T-helper 2 cell (primary cell): ENCODE measurements at places on chromosomes 7 and 10.
A peak's percentile ranks its signal among the peaks of the same experiment; 100 is the strongest.

DNA sequence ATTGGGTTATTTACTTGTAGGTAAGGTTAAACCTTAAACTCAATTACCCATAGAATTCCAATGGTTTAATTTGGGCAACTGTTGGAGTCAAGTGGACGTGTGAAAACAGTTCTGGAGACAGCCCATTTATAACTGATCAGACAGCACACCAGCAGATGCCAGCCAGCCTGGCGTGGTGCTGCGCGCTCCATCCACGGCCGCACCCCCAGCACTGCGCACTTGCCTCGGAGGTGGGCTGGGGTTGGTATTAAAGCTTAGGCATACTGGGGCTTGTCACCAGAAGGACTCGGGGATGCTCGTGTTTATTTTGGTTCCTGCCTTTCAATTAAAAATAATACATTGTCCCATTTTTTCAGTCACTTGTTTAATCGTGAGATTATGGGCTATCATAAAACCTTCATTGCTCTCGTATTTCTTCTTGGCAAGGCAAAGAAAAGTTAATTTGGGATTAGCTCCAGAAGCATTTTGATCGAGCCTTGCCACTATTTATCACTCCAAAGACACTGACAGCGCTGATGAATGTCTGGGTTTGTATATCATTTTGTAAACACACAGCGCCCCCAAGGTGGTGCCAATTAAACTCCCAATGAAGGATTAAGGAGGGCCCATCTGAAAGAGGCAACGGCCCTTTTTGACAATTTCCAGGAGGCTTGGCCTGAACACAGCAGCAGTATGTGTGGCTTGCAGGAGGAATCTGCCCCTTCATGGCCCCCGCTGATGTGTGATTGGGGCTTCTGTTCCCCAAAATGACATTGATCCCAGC lies 204.5 kb upstream of the CXCL12 start:
- no peak for DNase-seq

DNA sequence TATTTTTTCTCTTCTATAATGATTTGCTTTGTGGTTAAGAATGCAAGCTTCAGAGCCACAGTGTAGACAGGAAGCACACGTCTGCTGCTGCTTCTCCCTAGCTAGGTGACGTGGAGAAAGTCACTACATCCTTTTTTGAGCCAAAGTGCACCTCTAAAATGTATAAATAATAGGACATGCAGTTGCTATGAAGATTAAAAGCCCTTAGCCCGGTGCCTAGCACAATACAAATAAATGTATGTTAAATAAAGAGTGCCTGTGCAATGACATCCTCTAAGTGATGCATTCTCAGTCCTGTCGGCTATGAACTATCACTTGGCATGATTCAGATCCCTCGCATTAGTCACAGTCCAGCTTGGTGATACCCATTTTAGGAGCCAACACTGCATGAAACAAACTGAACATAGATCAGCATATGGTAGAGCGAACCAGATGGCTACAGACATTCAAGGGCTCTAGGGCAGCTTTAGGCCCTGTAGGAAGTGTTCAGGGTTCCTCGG lies 4.8 kb upstream of the TRDMT1 start:
- DNase-seq: peak; percentile 91

DNA sequence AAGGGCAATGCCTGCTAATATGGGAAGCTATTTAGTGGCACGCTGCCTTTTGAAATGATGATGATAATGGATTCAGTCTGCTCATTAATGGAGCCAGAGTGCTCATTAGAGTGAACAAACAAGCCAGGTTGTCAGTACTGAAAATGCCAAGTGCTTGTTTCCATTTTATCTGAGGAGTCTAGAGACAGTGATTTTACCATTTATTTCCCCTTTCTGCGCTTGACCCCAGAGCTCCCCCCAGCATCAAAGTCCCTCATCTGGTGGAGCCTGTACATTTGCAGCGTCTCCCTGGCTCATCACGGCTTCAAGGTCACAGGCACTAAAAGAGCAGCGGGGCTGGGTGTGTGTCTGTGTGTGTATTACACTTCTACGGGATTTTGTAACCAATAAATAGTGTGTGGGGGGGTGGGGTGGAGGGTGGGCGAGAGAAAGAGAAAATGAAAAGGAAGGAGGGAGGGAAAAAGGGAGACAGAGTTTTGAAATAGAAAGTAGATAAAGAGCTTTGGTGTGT lies 553.8 kb downstream of the TFEC start:
- no peak for DNase-seq

- no peak for DNase-seq
These were observed 220.6 kb downstream of the ANK3 start for GRCh38 chr10:60169111-60169510.

DNA sequence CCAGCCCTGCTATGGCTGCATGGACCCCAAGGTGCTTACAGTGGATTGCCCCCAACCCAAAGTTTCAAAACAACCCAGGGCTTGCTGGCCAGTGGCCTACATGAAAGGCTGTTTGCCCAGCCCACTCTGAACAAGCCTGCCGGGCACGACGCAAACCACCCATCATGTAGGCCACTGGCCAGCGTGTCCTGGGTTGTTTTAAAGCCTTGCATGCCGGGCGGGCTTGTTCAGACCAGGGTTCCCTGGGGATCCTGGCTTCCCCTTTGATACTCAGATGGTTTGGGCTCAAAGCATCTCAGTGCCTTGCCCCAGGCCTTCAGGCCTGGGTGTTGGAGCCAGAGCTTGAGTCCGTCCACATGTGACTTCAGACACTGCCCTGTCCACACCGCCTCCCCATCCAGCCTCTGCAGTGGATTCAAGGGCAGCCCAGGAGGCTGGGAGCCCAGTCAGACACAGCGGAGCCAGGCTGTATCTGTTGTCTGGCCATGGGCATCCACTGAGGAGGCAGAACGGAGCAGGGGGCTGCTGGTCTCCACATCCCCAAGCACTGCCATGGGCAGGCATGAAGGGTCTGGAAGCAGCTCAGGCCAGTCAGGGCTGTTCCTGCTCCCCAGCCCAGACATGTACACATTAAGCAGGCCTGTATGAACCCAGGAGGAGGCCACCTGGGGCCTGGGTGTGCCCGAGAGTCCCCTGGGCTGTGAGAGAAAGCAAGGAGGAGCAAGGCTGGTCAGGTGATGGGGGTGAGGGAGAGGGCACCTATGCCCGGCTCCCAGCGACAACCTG lies 4.0 kb upstream of the ADIRF start:
- DNase-seq: no peak

DNA sequence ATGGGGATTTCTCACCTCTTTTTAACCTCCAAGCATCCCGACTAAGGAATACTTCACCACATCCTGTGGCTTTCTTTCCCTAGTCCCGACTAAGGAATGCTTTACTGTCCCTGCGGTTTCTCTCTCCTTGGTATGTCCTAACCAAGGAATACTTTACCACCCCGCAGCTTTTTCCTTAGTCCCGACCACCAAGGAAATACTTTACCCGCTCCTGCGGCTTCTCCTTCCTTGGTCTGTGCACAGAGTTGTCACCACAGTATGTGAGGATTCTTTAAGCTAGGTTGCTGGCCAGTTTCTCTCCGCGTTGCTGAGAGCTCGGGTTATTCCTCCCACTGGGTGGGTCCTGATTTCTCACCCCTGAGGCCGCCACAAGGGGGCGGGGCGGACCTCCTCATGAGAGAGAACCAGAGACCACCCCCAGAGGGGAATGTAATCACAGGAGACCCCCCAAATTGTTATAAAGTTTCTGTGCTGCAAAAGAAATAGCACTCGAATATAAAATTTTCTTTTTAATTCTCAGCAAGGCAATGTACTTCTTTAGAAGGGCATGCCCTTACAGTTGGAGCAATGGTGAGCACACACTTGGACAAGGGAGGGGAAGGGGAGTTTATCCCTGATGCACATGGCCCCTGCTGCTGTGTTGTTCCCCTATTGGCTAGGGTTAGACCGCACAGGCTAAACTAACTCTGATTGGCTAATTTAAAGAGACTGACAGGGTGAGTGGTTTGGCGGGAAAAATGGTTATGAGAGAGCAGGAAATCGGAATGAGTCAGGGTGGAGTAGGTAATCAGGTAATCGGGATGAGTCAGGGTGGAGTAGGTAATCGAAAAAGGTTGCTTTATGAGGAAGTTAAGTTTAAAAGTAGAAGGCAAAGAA lies 12.8 kb downstream of the SUGCT start:
- DNase-seq: no peak

DNA sequence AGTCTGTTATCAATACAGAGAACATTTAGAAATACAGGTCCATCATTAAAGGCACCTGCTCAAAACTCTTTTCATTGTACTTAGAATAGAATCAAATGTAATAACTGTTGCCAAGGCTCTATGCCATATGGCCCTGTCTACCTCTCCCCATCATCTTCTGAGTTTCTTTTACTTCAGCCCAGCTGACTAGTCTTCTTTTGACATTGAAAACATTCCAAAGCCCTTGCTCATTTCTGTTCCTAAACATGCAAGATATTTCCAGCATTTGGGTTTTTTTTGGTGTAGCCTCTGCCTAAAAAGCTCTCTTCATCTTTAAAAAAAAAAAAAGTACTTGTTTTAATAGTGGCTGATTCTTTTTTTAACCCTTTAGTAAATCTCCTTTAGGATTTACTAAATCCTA lies 165.5 kb upstream of the SMIM30 start:
- DNase-seq: no peak

DNA sequence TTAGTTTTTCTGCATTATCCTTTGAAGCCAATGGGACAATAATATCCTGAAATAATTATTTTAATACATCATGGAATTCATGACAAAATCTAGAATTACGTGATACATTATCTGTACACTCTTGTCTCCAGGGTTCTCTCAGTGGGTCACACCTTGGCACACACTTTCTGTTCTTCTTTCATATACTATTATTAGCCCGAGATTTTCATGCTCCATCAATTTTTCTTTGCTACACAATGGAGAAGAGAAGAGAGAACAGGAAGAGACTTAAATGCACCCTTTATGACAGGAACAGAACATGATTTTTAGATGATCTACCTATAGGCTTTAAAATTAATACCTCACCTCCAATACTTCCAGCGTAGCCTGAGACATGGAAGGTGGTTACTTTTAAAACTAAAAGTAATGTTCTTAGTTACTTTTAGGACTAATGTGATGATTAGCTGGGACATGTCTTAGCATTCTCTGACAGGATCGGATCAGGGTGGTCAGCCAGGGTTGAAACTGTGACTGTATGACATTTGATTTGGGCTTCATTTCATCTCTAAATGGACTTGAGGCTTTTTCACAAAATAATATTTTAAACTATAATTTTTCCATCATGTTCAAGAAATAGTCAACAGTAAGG lies 148.2 kb upstream of the WNT16 start:
- no peak for DNase-seq

GRCh38 chr10:28298951-28299350 lies 3.9 kb downstream of the MPP7 start:
- DNase-seq: no peak

DNA sequence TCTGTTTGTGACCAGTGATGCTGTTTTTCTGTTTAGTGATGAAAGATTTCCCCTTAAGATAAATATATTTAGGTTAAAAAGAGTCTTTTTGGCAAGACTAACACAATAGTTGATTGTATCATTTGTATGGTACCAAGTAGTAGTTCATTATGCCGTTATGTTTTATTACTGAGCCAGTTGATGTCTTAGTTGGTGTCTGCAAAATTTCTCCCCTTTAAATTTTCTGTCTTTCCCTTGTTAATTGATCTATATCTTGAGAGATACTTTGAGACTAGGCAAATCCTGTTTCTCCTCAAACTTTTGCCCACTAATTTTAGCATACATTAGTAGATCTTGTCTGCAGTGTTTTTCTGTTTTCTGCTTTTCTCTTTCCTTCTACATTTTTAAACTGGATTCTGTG lies 21.7 kb downstream of the UBE3C start:
- DNase-seq: no peak

- DNase-seq: no peak
These were observed 138.6 kb downstream of the RGS10 start for GRCh38 chr10:119403921-119404320.

DNA sequence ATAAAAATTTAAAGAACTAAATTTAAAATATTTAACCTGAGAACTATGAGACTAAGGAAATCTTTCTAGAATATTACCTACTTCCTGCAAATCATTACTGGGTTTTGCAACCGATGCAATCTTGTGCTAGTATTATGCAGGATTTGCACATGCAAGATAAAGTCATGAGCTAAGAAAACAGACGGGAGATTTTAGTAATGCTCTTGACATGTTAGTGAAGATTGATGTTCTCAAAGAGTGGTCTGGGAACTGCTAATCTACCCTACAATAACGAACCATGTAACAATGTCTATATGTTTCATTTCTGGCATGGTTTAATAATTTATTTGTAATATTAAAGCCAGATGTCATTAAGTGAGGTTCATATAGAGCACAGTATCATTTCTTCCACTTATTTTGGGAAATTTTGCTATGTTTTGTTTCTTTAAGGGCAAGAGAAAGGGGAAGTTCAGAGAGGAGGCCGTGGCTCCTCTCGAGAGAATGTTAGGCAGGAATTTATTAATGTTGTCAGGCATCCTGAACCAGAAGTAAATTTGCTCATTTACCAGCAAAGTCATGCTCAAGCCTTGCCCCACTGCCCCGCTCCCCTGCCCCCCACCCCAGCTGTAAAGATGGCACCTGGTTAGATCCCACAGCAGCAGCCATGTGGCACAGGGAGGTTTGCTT lies 22.8 kb downstream of the LRRC17 start:
- no peak for DNase-seq

GRCh38 chr7:54788664-54789063 lies 29.7 kb upstream of the SEC61G start:
- no peak for DNase-seq

DNA sequence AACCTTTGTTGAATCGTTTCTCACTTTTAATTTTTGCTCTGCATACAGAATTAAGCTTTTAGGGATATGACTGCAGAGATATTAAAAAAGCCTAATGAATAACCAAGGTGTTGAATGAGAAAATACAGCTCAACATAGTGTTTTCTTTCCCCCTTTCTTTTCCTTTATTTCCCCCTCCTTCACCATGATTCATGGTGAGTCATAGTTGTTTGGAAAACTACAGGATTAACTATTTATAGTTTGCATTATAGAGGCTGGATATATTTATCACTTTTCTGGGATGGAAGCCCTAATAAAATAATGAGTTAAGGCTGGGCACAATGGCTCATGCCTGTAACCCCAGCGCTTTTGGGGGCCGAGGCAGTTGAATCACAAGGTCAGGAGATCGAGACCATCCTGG lies 115.0 kb downstream of the DNAJB9 start:
- no peak for DNase-seq

DNA sequence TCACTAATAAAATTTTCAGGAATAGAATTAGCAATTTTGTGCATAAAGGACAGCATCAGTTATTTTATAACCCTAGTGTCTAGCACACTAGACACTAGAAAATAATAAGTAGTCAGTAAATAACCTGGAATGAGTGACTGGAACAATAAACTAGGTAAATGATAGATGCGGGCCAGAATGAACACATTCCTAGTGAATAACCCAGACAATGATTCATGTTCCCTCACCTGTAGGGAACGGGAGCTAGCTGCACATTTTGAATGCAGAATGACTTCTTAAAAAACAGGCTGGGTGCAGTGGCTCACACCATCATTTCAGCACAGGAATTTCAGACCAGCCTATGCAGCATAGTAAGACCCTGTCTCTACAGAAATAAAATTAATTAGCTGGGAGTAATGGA lies 3.2 kb upstream of the ATOH7 start:
- no peak for DNase-seq

DNA sequence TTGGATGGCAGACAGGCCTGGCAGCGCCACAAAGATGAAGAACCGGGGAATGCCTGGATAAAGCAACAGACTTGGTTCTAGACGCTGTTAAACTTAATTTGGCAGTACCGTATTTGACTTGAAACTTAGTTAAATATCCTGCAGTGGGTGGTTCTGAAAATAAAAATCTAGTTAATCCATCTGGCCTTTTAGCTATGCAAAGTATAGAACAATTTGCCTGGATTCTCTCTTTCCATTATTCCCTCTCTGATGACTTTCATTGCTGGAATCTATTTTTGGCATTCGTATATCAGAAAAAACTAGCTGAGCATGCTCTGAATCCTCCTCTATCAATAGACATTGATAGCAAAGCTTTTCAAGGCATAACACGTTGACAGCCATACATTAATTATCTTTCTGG lies 203.6 kb downstream of the MACC1 start:
- DNase-seq: no peak
